ENCODE measurements at places on chromosomes 1 and 21.

DNA sequence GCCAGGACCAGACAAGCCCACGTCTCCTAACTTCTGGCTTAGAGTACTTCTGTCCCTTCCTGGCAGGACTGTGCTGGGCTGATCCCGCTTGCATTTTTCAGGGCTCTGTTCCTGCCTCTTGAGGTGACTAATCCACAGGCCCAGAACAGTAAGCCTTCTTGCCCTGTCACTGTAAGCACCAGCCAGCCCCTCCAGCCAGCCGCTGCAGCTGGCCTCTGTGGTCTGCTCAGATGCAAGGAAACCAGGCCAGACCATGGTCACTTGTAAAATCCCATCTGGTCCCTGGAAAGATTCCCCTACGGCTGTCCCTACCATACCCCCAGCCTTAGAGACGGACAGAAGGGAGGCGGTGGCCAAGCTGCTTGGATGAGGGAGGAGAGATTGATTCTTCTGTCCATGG lies 74.2 kb downstream of the KIRREL1 start:
- DNase-seq = no peak

GRCh38 chr21:26171258-26172100 lies 909 bp upstream of the APP start:
- DNase-seq = no peak

DNA sequence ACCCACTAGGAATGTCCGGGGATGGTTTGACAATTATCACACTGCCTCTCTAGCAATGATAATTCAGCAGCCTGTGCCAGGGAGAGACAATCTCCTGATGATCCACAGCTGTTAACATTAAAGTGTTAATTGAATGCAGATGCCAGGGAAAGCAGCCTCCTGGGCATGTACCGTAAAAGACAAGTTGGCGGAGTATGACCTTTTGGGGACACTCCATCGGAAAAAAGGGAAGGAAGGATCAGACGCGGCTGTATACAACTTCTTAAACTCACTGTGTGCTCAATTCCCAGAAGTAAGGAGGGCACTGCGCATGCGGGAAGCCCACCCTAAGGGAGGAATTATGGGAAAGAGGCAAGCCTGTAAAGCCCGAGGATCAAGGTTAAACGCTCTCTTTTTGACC lies 62.6 kb downstream of the MAP3K7CL start:
- DNase-seq = no peak

GRCh38 chr1:2408456-2408855 lies 3.9 kb downstream of the PEX10 start:
- no peak for DNase-seq

DNA sequence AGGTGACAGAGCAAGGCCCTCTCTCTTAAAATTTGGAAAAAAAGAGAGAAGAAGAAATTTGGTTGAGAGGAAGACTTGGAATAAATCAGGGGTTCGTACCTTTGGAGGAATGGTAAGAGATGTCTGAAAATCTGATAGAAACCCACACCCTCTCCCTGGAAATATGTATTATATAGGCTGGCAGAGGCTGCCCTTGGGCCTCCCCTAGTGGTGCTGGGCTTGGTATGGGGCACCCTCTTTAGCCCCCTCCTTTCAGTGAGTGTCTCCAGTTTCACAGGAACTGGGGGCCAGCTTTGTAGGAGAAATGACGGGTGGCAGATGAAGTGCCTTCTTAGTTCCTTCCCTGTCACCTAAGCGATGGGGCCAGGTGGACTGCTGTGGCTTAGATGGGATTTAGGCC lies 82.9 kb upstream of the SLC2A1 start:
- DNase-seq = no peak

DNA sequence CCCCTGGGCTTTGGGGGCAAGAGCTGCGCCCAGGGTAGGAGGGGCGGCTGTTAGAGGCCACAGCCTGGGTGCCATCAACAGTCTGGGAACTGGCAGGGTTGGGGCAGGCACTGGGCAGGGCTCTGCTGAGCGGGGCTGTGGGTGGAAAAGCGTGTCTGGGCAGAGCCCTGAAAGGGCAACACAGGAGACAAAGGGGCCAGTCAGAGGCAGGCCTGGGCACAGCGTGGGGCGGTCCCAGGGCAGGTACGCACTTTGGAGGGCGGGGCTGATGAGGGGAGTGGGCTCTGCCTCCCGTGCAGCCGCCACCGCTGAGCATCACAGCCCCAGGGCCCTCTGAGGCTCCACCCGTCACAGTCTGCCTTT lies 13.9 kb downstream of the CELSR2 start:
- DNase-seq = no peak

DNA sequence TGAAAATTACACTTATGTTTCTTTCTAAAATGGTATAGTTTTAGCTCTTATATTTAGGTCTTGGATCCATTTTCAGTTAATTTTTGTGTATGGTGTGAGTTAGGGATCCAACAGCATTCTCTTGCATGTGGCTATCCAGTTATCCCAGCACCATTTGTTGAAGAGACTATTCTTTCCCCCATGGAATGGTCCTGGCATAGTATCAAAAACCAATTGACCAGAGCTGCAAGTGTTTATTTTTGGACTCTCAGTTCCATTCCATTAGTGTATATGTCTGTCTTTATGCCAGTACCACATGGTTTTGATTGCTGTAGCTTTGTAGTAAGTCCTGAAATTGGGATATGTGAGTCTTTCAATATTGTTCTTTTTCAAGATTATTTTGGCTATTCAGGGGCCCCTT lies 14.3 kb downstream of the TTLL10 start:
- DNase-seq = no peak

DNA sequence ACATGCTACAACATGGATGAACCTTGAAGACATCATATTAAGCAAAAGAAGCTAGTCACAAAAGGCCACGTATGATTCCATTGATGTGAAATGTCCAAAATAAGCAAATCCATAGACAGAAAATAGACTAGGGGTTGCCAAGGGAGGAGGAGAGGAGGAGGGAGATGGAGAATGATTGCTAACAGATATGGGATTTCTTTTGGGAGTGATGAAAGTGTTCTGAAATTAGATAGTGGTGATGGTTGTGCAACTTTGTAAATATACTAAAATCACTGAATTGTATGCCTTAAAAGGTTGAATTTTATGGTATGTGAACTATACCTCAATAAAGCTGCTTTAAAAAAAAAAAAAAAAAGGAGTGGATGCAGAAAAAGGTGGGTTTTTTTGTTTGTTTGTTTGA lies 7.6 kb downstream of the CLSTN1 start:
- no peak for DNase-seq

- DNase-seq = no peak
Observed at GRCh38 chr1:203028784-203029553, 2.7 kb downstream of the PPFIA4 start.

GRCh38 chr1:80171631-80172030 lies 1165.1 kb upstream of the ADGRL4 start:
- no peak for DNase-seq

DNA sequence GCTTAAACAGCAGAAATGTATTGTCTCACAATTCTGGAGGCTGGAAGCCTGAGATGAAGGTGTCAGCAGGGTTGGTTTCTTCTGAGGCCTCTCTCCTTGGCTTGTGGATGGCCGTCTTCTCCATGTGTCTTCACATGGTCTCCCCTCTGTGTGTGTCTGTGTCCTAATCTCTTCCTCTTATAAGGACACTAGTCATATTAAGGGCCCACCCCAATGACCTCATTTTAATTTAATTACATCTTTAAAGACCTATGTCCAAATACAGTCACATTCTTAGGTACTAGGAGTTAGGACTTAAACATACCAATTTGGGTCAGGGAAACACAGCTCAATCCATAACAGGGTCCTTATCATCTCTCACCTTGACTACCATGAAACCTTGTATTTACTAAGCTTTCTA lies 14.8 kb upstream of the OLIG2 start:
- DNase-seq = no peak

GRCh38 chr1:18008081-18008480 lies 99.5 kb upstream of the IGSF21 start:
- DNase-seq = no peak
